ENCODE measurements at places on chromosomes 7 and 10.

GRCh38 chr10:11557513-11557912 is 53.9 kb downstream of the USP6NL start:
- no peak for DNase-seq

DNA sequence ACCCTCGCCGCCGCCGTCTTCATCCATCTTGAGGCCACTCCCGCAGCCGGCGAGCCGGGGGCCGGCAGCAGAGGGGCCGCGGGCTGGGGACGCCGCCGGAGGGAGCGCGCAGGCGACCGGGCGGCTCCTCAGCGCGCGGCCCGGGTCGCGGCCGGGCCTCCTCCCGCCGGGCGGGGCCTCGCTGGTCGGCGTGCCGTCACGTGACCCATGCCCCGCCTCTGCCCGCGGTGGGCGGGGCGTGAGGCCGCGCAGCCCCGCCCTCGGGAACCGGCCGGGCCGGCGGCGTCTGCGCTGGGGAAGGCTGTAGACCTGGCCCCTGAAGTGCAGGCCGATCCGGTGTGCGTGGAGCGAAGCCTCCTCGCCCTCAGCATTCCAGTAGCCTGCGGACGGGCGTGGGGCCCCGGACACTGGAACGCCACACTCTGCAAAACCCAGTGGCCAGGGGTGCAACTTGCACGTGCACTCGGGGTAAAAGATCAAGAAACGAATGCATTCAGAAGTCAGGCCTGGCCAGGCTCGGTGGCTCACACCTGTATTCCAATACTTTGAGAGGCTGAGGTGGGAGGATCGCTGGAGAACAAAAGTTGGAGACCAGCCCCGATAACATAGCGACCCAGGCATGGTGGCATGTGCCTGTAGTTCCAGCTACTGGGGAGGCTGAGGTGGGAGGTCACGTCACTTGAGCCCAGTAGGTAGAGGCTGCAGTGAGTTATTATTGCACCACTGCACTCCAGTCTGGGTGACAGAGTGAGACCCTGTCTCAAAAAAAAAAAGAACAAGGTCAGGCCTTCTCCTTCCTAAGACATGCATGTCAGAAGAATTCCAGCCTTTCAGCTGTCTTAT is at the start of gene CYTH3:
Gene CYTH3 (minus strand): TSS at position 144 of the 843 bp plus-strand sequence. CDS start 117 bp downstream, at position 27.
- peak; percentile 89 for DNase-seq

DNA sequence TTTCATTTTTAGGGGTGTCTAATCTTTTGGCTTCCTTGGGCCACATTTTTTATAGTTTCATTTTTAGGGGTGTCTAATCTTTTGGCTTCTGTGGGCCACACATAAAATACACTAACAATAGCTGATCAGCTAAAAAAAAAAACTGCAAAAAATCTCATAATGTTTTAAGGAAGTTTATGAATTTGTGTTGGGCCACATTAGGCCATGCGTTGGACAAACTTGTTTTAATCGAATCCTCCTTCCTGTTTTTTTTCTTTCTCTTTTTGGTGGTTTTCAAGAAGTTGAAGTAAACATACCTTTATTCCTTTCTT is 37.4 kb downstream of the ZNRF2 start:
- DNase-seq: no peak

GRCh38 chr7:132142006-132142405 is 434.3 kb downstream of the PLXNA4 start:
- no peak for DNase-seq
